Sigmoid colon (tissue), 7 donors: ENCODE measurements at places on chromosomes 6 and 20.
A peak's percentile ranks its signal among the peaks of the same experiment; 100 is the strongest.

DNA sequence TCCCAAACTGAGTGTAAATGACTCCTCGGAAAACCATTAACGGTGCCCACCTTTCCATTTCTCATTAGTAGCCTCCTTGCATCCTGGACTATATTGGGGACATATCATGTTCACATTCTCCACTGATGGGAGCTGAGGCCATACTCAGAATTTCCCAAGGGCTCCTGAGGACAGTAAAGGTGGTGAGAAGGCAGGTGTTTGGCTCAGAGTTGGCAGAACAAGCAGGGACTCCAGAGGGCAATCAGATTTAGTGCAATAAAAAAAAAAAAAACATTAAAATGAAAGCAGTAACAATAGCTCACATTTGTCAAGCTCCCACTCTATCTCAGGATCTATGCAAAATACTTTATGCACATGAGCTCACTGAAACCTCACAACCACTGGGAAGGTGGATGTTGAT is 401.4 kb downstream of the MAFB start:
- DNase-seq: no peak
- no peaks in the 10 kb centered on the region for H3K36me3 ChIP-seq
- no peaks in the 10 kb centered on the region for H3K27me3 ChIP-seq
- peak overlapping the region; percentile 67 for H3K27ac ChIP-seq

GRCh38 chr6:157020398-157020797 is 243.2 kb downstream of the ARID1B start:
- no peak for DNase-seq
- no peaks in the 10 kb centered on the region for H3K36me3 ChIP-seq
- H3K4me1 ChIP-seq: no peaks in the 10 kb centered on the region
- H3K27ac ChIP-seq: peak overlapping the region; percentile 99
- no peaks in the 10 kb centered on the region for H3K27me3 ChIP-seq

DNA sequence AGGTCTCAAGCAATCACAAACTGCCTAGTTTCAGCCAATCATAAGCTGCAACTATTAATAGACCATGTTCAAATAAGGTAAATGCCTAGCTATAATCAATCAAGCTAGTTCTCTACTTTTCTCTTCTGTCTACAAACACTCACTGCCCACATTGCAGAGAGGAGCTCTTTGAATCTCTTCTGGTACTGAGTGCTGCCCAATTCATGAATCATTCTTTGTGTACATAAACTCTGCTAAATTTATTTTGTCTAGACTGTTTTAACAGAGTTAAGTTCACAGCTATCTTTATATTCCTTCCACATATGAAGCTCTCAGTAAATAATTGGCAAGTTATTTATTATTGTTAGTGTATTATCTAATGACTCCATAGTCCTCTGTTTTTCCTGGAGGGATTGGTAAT is 411.0 kb downstream of the EPHA7 start:
- H3K4me3 ChIP-seq: no peak overlapping the region
- no peaks in the 10 kb centered on the region for H3K27me3 ChIP-seq

- H3K4me3 ChIP-seq: no peak overlapping the region
- H3K36me3 ChIP-seq: no peaks in the 10 kb centered on the region
- DNase-seq: no peak
- no peak overlapping the region for H3K27ac ChIP-seq
- peaks cover 5% of the 10 kb centered on the region for H3K4me1 ChIP-seq
- no peaks in the 10 kb centered on the region for H3K27me3 ChIP-seq
These were observed 6.8 kb upstream of the TFAP2D start for GRCh38 chr6:50706575-50706974.

DNA sequence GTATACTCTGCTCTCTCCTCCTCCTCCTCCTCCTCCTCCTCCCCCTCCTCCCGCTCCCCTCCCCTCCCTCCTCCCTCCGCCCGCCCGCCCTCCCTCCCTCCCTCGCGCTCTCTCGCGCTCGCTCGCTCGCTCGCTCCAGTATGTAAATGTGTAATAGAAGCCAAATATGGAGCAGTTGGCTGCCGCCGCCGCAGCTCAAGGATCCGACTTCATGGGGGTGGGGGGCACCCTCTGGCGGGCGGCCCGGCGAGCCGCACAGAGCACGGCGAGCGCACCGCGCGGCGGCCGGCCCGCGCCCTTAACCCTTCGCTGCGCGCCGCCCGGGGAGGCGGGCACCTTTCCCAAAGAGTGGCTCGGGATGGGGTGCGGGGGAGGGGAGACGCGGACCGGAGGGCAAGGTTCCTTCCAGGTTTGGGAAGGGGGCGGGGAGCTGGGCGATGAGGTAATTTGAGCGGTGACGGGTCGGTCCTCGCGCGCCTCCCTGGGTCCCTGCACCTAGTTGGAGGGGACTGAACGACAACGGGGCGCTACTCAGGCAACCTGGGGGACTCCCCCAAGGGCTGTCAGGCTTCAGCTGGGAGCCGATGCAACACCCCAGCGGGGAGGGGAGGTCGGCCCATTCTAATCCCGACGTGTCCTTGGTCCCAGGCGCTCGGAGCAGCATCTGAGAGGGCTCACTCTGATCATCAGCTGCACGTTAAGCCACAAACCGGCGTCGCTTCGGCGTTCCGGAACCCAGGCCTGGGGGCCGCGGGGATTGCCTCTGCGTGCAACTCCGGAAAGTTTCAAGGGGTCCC is 409 bp upstream of the ATXN1 start:
- no peaks in the 10 kb centered on the region for H3K27me3 ChIP-seq
- no peaks in the 10 kb centered on the region for H3K36me3 ChIP-seq
- peak overlapping the region; percentile 97 for H3K27ac ChIP-seq
- H3K4me1 ChIP-seq: peaks cover 42% of the 10 kb centered on the region
- peak; percentile 95 for DNase-seq

DNA sequence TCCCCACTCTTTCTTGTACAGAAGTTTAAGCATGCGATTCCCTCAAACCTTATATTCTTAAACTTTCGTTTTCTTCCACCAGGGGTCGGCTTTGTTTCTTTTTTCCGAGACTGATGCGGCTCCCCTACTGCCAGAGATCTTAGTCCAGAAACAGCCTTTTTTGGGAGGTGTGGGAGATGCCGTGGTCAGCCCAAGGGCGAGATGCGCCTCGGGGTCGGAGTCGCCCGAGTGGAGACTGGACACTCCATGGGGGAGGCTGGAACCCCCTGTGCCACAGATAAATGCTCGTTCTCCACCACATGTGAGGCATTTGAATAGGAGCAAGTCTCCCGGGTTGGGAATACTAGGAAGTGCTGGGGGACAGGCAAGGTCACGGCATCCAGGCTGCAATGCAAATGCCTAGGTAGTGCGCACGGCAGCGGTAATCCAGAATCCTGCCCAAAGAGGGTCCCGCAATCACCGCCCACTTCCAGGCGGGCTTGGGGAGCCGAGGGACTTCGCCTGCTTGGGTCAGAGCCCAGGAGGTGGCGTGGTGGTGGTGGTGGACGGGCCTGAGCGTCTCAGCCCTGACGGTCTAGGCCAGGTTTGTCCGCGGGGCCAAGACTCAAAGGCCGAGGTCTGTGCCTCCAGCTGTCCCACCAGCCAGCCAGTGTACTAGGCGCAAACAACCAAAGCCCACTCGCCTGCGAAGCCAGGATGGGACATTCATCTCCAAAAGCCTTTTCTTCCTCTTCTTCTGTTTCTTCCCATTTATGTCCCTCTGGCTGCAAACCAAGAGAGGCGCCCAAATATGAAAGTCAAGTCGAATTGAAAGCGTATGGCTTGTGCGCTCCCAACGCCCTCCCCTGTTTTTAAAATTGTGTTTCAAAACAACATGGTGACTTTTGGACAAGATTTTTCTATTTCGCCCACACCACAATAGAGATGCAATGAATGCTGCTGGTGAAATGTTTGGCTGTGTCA is 39.3 kb upstream of the OSTM1 start:
- H3K4me1 ChIP-seq: peaks cover 40% of the 10 kb centered on the region
- H3K36me3 ChIP-seq: no peaks in the 10 kb centered on the region
- H3K27ac ChIP-seq: no peak overlapping the region
- peaks cover 40% of the 10 kb centered on the region for H3K27me3 ChIP-seq
- H3K4me3 ChIP-seq: peak overlapping the region; percentile 38

GRCh38 chr6:47195011-47195650 is 114.6 kb downstream of the TNFRSF21 start:
- no peaks in the 10 kb centered on the region for H3K27me3 ChIP-seq
- DNase-seq: peak; percentile 81

DNA sequence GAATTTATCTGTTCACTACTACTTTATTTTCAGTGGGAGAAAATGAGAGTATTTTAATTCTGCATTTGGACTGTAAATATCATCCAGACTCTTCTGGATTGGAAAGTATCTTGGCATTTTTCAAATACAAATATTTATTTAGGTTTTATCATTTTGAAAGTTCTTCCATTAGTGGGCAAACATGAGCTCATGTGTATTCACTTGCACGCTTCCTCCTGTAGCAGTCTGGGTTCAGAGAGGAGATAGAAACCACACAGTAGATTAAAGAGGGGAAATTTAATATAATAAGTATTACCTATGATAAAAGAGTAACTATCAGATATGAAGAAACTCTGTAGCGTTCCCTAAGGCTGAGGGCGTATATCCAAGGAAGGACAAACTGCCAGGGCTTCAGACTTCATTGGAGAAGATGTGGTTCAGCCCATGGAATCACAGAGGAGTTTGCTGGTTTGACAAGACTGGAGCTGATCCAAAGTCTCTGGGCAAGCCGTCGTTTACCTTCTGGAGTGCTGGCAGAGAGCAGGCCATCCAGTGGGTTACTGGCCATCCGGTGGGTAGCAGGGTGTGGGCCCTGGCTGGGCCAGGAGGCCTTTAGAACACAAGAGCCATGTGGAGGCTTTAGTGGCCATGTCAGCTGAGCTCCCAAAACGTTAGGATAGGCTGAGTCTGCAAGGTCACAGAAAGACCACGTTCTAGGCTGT is 44.3 kb downstream of the KCNS1 start:
- DNase-seq: no peak
- H3K4me1 ChIP-seq: peaks cover 9% of the 10 kb centered on the region
- no peaks in the 10 kb centered on the region for H3K27me3 ChIP-seq
